ENCODE measurements at places on chromosomes 4 and X. TPM values are rescaled to one million over a fixed set of nuclear protein-coding genes. Genes with fewer than 3 reads are reported as not detected.

Gene VCX3A
- total RNA-seq = not detected

Gene ARFIP1
- total RNA-seq = 2.8 TPM

Gene ZNF630
- 1.4 TPM for total RNA-seq

Gene VCX2
- total RNA-seq = not detected

Gene LANCL3
- total RNA-seq = 0.14 TPM

Gene STK32B
- total RNA-seq = not detected

Gene MAGEE1
- total RNA-seq = 11.4 TPM

DNA sequence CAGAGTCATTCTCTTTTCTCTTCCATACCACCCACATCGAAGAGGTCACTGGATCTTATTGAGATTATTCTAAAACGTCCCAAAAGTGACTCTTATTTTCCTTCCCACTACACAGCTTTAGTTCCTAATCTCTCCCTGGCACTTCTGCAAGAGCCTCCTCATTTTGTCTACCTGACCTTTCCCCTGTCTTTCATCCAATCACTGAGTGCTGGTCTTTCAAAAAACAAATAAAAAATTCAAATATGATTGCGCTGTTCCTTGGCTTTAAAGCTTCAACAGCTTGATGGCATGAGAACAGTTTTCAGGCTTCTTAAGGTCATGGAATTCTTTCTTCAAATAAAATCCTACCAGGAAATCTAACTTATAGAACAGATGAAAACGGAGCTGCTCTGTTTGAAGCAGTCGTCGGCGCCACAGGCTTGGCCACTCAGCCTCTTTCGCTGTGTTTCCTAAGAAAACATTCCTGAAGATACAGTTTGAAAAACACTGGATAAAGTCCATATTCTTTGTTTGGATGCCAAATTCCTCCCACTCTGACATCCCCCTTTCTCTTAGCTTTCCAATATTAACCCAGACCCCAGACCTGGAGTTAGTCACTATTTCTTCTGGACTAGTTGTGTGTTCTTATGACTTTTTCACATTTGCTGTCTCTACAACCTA is 12.5 kb downstream of the SYTL5 start:
- no peak for DNase-seq

GRCh38 chr4:116736756-116737155 is 348.6 kb downstream of the TRAM1L1 start:
- DNase-seq = no peak

DNA sequence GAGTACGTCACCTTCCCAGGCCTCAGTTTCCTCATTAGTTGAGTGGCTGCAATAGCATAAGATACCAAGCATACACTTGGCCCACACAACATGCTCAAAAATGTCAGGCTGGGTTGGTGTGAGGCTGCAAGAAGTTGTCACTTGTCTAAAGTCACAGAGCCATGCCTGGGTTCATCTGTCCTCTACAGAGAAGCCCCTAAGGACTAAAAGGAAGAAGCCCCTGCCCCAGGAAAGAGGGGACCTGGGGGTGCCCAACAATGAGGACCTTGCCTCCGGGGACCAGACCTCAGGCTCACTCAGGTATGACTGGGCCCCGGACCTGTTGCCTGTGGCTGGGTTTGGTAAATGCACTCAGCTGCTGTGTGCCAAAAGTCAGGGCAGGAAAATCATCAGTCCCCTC is 82.7 kb downstream of the CRMP1 start:
- DNase-seq = no peak

DNA sequence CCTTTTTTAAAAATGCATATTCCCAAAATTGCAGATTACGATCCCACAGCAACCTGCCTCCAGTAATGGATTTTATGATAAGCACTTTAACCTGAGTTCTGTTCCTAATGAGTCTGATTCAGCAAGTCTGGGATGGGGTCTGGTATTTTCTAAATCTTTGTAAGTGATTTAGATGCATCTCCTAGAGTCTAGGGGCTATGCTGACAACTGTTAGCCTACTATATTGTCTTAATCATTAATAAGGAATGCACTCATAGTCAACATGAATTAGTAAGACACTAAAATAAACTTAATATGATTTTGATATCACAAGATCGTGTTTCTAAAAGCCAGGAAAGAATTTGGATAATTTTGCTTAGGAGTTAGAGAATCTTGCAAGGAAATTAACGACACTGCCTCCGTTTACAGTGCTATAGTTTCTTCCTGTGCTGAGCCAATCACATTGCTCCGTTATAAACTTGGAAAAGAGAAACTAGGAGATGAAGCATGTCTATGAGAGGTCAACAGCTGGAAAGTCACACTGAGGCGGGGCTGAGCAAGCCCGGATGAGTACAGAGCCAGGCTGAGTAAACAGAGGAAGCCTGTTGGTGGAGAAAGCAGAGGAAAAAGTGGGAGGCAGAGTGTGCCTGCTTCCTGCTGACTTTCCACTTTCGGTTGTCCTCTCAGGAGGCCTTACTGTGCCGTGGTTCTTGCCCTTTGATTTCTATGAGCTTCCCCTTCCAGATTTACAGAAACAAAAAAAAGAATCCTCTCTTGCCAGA is 5.4 kb downstream of the SCARB2 start:
- DNase-seq = no peak

DNA sequence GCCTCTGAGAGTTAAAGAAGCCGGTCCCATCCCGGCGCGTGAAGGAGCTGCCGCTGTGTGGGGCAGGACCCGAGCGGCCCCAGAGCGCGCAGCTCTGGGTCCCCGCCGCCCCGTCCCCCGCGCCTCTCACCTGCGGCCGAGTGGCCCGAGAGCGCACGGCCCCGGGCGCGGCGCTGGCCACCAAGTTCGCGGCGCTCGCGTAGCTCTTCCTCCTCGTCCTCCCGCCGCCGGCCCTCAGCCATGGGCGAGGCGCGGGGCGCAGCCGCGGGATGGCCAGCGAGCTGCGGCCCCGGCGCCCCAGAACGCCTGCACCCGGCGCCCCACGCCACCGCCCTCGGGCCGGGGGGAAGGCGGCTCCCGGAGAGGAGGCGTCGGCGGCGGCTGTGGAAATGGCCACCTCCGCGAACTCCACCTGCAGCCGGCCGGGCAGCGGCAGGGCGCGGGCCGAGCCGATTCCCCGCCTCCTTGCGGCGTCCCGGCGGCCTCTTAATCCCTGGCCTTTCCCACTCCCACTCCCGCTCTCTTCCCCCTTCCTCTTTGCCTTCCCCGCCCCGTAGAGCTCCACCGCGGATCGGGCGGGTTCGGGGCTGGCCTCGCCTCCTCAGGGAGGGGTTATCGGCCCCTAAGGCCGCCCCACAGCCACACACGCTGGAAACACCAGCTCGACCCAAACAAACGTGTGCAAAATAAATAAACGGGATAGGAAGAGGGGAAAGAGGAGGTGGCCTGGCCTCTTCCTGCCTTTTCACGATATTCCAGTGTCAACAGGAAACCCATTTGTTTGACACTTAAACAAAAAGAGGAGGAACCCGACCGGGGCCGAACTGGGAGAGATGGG is at the start of gene SH3D19:
SH3D19 (minus strand) TSS at position 495 of the 838 bp plus-strand sequence; CDS start at position 242, 253 bp downstream.
- DNase-seq = no peak

DNA sequence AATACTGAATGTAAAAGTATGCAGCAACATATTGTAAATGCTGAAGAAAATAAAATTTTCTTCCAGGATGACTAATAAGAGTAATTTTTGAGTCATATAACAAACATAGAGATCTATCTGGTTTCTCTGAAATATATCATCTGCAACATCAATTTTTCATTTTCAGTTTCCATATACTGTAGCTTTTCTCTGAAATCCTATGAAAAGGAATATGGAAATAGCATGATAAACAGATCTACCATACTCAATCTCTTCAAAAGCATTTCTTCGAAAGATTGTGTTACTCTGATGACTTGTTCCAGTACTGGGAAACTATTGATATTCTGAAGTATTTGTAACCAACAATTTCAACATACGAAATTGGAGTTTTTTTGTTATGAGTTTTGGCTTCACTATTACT is 1156.7 kb downstream of the FAM133A start:
- no peak for DNase-seq

DNA sequence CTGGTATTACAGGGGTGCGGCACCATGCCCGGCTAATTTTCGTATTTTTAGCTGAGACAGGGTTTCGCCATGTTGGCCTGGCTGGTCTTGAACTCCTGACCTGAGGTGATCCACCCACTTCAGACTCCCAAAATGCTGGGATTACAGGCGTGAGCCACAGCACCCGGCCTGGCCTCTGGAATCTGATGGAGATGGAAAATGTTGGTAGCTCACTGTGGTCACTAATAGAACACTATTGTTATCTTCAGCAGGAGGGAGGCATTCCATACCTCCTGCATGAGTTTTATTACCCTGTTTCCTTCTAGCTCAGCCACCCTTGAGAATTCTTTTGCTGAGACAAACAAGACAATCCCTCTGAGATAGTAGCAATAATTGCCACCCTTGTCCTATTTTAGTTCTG is 105.0 kb downstream of the SHROOM3 start:
- DNase-seq = no peak

DNA sequence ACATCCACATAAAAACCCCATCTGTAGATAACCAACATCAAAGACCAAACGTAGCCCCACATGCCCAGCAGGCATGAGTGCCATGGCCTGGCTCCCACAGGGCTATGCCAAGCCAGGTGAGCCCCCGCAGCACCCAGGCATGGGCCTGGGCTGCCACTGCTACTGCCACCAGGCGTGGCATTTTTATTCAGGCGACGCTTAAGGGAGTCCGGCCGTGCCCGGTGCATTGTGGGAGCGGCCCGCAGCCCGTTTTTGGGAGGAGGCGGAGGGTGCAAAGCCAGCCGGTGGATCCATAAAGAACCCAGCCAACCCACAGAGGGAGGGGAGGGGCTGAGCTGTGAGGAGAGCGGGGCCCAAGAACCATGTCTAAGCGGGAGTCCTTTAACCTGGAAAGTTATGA is 205.9 kb downstream of the CHIC1 start:
- no peak for DNase-seq

DNA sequence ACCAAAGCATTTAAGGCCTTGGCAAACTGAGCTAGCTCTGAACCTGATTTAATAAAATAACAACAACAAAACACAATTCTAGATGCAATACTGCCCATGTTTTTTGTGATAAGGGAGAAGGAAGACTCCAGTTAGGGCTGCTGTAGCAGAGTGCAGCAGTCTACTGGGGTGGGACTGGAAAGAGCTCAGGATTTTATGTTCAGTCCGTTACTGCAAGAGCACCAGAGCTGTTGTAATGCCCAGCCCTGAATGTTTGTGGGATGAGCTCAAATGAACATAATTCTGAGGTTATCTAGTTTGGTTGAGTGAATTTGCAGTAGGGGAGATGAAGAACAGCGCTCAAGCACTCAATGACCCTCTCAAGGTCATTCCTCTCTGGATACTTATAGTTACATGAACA is 743.8 kb downstream of the FAT4 start:
- no peak for DNase-seq

GRCh38 chrX:79604364-79604763 is 237.2 kb upstream of the ITM2A start:
- DNase-seq = no peak
